ENCODE measurements at places on chromosomes 3 and 15. TPM values are rescaled to one million over a fixed set of nuclear protein-coding genes. Genes with fewer than 3 reads are reported as not detected.

TEX9 gene
- total RNA-seq, result 0.77 TPM

CCDC33 gene
- total RNA-seq, result not detected

RLBP1 gene
- total RNA-seq, result not detected

SNTN gene
- not detected for total RNA-seq

SCN10A gene
- not detected for total RNA-seq

ISY1 gene
- total RNA-seq, result 58.5 TPM

DLEC1 gene
- total RNA-seq, result 1.1 TPM

POC1A gene
- total RNA-seq, result 28.4 TPM

DUOXA2 gene
- total RNA-seq, result not detected

PAQR5 gene
- total RNA-seq, result not detected

CHAC1 gene
- 2.7 TPM for total RNA-seq

CDHR4 gene
- total RNA-seq, result not detected

IL17RB gene
- 63.5 TPM for total RNA-seq

POLQ gene
- total RNA-seq, result 37.1 TPM

CCR9 gene
- total RNA-seq, result not detected

TTLL13 gene
- total RNA-seq, result 0.34 TPM

GPR160 gene
- total RNA-seq, result 9.5 TPM

IGSF11 gene
- 0.14 TPM for total RNA-seq

KNL1 gene
- 51.7 TPM for total RNA-seq

ADAM10 gene
- 168 TPM for total RNA-seq

GXYLT2 gene
- not detected for total RNA-seq

ANP32A gene
- 236 TPM for total RNA-seq

SIN3A gene
- total RNA-seq, result 100.0 TPM

XCR1 gene
- 0.05 TPM for total RNA-seq

MORC1 gene
- not detected for total RNA-seq

ATP13A5 gene
- not detected for total RNA-seq

KIF15 gene
- 43.3 TPM for total RNA-seq

SGO1 gene
- 29.7 TPM for total RNA-seq

GPR171 gene
- 154 TPM for total RNA-seq

RARRES1 gene
- total RNA-seq, result not detected

CCDC9B gene
- 0.66 TPM for total RNA-seq

MUC20 gene
- total RNA-seq, result 5.3 TPM

TFRC gene
- 413 TPM for total RNA-seq

BFSP2 gene
- total RNA-seq, result 1.0 TPM

JMJD7 gene
- total RNA-seq, result 17.8 TPM

ARNT2 gene
- not detected for total RNA-seq

CKMT1A gene
- not detected for total RNA-seq

GOLGA6B gene
- not detected for total RNA-seq

RETNLB gene
- not detected for total RNA-seq

FETUB gene
- not detected for total RNA-seq

CADPS gene
- not detected for total RNA-seq

FAM81A gene
- total RNA-seq, result 1.2 TPM

SLC12A8 gene
- 0.18 TPM for total RNA-seq

B3GALNT1 gene
- total RNA-seq, result 1.2 TPM

PIGZ gene
- total RNA-seq, result 3.1 TPM

ALDH1L1 gene
- total RNA-seq, result not detected

CYP8B1 gene
- total RNA-seq, result not detected

RTP4 gene
- 12.9 TPM for total RNA-seq

KCNAB1 gene
- not detected for total RNA-seq

NEK10 gene
- 1.5 TPM for total RNA-seq

CERS3 gene
- 0.45 TPM for total RNA-seq

GOLGA6L9 gene
- 0.91 TPM for total RNA-seq

DNAJA4 gene
- 39.2 TPM for total RNA-seq

TMEM43 gene
- total RNA-seq, result 38.0 TPM

FAM227B gene
- 3.2 TPM for total RNA-seq

SH2D7 gene
- 0.11 TPM for total RNA-seq

Data from T-helper 2 cell treated with Interferon-gamma antibody and Interleukin-4, amounts not matched to agents 100 ng/mL and 5 ng/mL, for 36 hours (primary cell).